Muscle of leg (tissue), 16 donors: ENCODE measurements at places on chromosomes 12 and 14. TPM values are rescaled to one million over a fixed set of nuclear protein-coding genes. Genes with fewer than 3 reads are reported as not detected.

GRCh38 chr12:67367843-67368242, 98.7 kb downstream of the CAND1 start:
- H3K36me3 ChIP-seq: no peaks in the 10 kb centered on the region
- DNase-seq: no peak
- no peak overlapping the region for H3K4me3 ChIP-seq
- peaks cover 2% of the 10 kb centered on the region for H3K4me1 ChIP-seq
- no peaks in the 10 kb centered on the region for H3K27me3 ChIP-seq

- H3K36me3 ChIP-seq: no peaks in the 10 kb centered on the region
- H3K27ac ChIP-seq: peak overlapping the region; percentile 81
- no peaks in the 10 kb centered on the region for H3K27me3 ChIP-seq
These were observed 14.9 kb upstream of the IFT81 start for GRCh38 chr12:110109037-110109836.

Gene VDR
- 0.51 TPM for polyA plus RNA-seq

DNA sequence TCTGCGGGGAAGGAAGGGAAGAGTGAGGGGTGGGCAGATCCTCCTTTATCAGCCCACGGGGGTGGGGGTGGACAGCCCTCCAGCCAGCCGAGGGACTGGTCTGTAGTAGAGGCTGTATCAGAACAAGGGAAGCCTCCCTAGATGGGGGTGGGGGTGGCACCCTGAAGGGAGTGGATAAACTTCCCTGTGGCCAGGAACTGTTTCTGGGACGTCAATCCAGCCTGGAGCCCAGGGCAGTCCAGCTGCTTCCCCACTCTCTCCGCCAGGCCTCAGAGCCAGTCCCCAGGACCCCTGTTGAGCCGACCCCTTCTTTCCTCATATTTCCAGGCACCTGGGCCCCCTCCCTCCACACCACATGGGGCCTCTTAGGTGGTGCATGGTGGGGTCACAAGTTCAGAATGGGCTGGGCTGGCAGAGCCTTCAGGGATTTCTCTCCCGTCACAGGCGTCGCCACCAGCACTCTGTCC, 6.7 kb downstream of the PLD4 start:
- H3K4me3 ChIP-seq: no peak overlapping the region
- peaks cover 44% of the 10 kb centered on the region for H3K4me1 ChIP-seq
- peaks cover 33% of the 10 kb centered on the region for H3K27me3 ChIP-seq
- H3K27ac ChIP-seq: no peak overlapping the region
- DNase-seq: no peak

DNA sequence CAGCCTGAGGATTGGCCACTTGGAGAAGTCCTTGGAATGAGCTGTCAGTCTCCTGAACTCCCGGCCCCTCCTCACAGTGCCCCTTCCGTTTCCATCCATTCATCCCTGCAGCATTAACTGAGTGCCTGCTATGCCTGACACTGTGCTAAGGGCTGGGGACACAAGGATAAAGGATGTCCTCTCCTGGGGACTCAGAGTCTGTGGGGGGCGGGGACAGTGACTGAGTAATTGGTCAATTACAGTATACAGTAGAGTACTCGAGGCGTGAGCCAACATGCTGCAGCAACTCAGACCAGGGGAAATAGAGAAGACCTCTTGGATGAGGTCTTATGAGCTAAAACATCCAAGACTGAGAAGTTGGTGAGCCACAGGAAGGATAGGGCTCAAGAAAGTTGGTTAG, 43.4 kb upstream of the PWP1 start:
- peaks cover 16% of the 10 kb centered on the region for H3K4me1 ChIP-seq
- DNase-seq: no peak
- no peak overlapping the region for H3K4me3 ChIP-seq
- H3K27ac ChIP-seq: no peak overlapping the region

GRCh38 chr14:24678801-24679247, 44.8 kb upstream of the GZMB start:
- no peaks in the 10 kb centered on the region for H3K27me3 ChIP-seq
- peak overlapping the region; percentile 34 for H3K4me3 ChIP-seq
- no peak overlapping the region for H3K27ac ChIP-seq
- no peaks in the 10 kb centered on the region for H3K36me3 ChIP-seq
- H3K4me1 ChIP-seq: peaks cover 3% of the 10 kb centered on the region

DNA sequence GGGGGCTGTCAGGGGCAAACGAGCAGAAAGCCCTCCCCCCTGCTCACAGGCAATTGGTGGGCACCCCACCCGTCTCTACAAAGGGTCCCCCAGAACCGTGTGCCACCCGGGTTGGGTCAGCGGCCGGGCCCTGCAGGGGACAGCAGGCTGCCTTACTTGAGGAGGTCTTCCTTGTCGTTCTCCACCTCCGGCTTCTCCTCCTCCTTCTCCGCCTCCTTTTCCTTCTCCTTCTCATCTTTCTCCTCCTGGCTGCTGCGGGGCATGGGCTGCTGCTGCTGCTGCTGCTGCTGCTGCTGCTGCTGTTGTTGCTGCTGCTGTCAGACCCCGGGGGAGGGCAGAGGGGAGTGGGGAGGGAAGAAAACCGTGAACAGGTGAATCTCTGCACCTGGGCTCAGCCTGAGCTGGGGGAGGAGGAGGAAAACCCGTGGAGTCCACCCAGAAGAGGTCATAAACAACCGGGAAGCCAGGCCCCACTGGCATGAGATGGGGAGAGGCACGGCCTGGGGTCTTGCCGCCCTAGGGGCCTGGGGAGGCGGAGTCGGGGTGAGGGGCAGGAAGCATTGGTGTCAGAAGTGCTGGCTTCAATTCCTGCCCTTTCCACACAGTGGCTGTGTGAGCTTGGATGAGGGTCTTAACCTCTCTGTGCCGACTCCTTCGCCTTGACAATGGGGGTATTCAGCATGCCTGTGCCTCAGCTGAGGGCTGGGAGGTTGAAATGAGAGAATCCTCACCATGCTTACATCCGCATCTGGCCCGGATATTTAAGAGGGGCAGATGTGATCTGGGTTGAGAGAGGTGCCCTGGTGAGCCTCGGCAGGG, 107.6 kb downstream of the RFLNA start:
- H3K27me3 ChIP-seq: no peaks in the 10 kb centered on the region
- peak overlapping the region; percentile 60 for H3K27ac ChIP-seq
- peak; percentile 67 for DNase-seq
- H3K4me1 ChIP-seq: peaks cover 65% of the 10 kb centered on the region

DNA sequence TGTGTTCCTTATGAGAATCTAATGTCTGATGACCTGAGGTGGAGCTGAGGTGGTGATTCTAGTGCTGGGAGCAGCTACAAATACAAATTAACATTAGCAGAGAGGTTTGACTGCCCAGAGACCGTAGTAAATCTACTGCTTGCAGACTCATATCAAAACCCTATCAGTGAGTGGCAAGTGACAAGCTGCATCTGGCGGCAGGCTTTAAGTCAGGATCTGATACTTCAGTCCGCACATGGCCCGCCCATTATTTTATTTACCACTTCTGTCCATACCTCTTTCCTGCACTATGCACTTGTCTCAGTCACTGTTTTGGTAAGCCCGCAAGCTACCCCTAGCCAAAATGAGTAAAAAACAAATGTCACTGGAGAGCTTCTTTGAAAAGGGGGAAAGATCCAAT, 11.4 kb downstream of the CEP128 start:
- no peaks in the 10 kb centered on the region for H3K27me3 ChIP-seq
- DNase-seq: no peak
- H3K4me1 ChIP-seq: peaks cover 6% of the 10 kb centered on the region
- no peak overlapping the region for H3K27ac ChIP-seq
- H3K4me3 ChIP-seq: no peak overlapping the region

- no peaks in the 10 kb centered on the region for H3K36me3 ChIP-seq
- DNase-seq: peak; percentile 19
- H3K4me3 ChIP-seq: no peak overlapping the region
- no peaks in the 10 kb centered on the region for H3K4me1 ChIP-seq
- H3K27ac ChIP-seq: no peak overlapping the region
These were observed 1.4 kb upstream of the APOBEC1 start for GRCh38 chr12:7667125-7667524.

DNA sequence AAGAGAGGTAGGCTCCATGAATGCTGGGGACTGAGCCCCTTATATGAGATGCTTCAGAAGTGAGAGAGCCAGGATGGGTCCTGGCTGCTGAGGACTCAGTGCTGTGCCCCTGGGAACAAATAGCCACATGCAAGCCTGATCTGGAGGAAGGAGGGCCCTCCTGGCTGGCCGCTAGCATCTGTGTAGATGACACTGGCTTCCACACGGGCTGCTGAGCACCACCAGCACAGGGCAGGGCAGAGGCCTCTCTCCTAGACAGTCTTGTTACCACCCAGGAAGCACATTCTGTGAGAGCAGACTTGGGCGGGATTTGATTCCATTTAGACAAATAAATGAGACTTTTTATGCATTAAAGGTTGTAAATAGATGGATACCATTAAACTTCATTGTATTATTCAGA, 48.0 kb downstream of the ZNF664 start:
- DNase-seq: no peak
- no peak overlapping the region for H3K27ac ChIP-seq
- no peaks in the 10 kb centered on the region for H3K36me3 ChIP-seq
- H3K4me1 ChIP-seq: peaks cover 9% of the 10 kb centered on the region
- no peak overlapping the region for H3K4me3 ChIP-seq
- H3K27me3 ChIP-seq: no peaks in the 10 kb centered on the region

Gene ADCY4
- polyA plus RNA-seq: 9.4 TPM

Gene C14orf39
- polyA plus RNA-seq: 1.7 TPM

GRCh38 chr14:35122696-35123387, 490 bp downstream of the PRORP start:
- H3K4me1 ChIP-seq: peaks cover 11% of the 10 kb centered on the region
- DNase-seq: no peak
- H3K36me3 ChIP-seq: peaks cover 7% of the 10 kb centered on the region
- no peaks in the 10 kb centered on the region for H3K27me3 ChIP-seq

DNA sequence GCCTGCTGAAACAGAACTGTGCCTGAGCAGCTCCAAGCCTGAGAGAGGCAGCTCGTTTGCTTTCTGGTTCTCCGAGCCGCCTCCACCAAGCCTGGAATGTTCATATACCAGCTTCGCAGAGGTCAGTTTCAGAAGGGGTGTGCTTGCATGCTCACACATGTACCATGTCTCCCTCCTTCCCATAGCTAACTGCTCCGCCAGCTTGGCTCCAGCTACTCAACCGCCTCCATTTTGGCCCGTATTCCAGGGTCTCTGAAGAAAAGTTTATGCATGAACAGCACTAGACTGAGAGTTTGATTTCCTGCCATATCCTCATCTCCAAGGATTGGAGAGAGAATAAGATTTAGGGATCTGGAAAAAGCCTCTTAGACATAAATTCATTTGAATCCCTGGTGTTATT, 103.7 kb downstream of the SMOC1 start:
- no peak overlapping the region for H3K27ac ChIP-seq
- peak; percentile 80 for DNase-seq
- no peak overlapping the region for H3K4me3 ChIP-seq
- no peaks in the 10 kb centered on the region for H3K27me3 ChIP-seq
- H3K4me1 ChIP-seq: peaks cover 21% of the 10 kb centered on the region

DNA sequence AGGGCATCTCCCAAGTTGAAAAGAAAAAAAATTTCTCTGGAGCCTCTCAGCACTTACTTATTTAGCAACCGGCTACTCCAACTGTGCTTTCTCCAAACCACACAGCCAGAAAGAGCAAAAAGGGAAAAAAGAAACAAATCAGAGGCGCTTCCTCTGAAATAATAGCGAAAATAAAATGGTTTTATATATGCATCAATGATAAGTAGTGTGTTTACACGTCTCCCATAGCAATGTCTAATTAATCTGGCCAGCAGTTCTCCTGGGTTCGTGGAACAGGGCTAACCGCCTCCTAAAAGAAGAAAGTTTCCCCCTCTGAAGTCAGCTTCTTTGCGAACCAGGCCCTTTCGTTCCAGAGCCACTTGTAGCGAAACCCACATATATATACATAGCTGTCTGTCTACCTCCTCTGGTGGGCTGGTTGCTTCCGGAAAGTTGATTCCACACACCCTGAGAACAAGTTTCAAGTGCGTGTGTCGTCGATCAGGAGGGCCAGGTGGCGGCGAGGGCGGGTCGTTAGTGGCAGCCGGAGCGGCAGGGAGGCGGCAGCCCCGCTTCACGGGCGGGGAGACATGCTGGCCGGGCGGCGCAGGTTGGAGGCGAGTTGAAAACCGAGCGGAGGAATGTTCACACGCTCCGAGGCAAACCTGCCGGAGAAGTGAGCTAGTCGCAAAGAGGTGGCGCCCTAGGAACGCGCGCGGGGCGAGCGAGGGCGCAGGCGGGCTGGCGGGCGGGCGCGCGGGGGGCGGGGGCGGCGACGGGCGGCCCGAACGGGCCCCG, 2.7 kb downstream of the PTHLH start:
- no peaks in the 10 kb centered on the region for H3K36me3 ChIP-seq
- H3K27me3 ChIP-seq: peaks cover 43% of the 10 kb centered on the region
- peak overlapping the region; percentile 23 for H3K27ac ChIP-seq
- DNase-seq: peak; percentile 72

Gene AGAP2
- 10.5 TPM for polyA plus RNA-seq

DNA sequence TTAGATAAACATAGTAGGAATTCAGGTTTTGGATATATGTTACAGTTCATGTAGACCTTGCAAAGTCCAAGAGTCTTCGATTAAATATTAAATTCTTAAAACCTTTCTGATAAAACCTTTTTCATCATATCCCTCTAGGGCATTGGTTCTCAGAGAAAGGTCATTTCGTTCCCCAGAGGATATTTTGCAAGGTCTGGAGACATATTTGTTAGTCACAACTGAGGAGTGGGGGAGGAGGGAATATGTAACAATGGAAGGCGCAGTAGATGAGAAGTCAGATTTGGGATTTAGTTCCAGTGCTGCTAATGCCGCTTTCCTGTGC, 5.3 kb downstream of the TMEM253 start:
- no peak overlapping the region for H3K4me3 ChIP-seq
- no peaks in the 10 kb centered on the region for H3K27me3 ChIP-seq
- H3K36me3 ChIP-seq: no peaks in the 10 kb centered on the region
- peak overlapping the region; percentile 62 for H3K27ac ChIP-seq
- peaks cover 32% of the 10 kb centered on the region for H3K4me1 ChIP-seq
- no peak for DNase-seq

Gene HOXC6
- 22.2 TPM for polyA plus RNA-seq

DNA sequence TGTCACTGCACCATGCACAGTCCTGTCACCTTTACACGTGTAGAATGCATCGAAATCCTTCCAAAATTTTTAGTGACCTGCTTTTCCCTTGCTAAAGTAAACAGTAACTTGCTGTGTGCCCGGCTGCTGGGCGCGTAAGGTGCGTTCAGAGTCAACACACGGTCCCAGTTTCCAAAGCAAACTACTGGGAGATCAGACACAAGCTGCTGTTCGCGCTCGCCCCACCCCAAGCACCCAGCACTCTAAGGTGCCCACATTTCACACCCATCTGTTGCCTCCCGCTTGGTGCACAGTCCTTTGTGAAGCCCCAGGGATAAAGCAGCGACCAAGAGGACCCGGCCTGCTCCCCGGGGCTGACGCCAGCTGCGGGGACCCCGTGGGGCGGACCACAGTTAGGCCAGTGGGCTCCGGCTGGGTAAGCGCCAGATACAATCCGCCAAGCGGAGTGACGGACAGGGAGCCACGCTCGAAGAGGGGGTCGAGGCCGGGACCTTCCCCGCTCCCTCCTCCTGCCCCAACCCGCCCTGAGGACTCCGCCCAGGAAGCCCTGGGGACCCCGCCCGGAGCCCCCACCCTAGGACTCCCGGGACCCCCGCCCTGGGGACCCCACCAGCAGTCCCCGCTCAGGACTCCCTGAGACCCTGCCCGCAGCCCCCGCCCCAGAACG, 633 bp downstream of the STX2 start:
- peaks cover 7% of the 10 kb centered on the region for H3K36me3 ChIP-seq
- no peaks in the 10 kb centered on the region for H3K27me3 ChIP-seq
- H3K4me3 ChIP-seq: peak overlapping the region; percentile 62

- H3K27me3 ChIP-seq: no peaks in the 10 kb centered on the region
- no peak overlapping the region for H3K27ac ChIP-seq
- H3K4me3 ChIP-seq: no peak overlapping the region
- peaks cover 29% of the 10 kb centered on the region for H3K4me1 ChIP-seq
- DNase-seq: no peak
These were observed 147.3 kb downstream of the RBM19 start for GRCh38 chr12:113818833-113819232.
